Myocyte (in vitro differentiated cells): ENCODE measurements at places on chromosomes 5 and 9. TPM values are rescaled to one million over a fixed set of nuclear protein-coding genes. Genes with fewer than 3 reads are reported as not detected.

The CREBRF gene
- 12.1 and 18.9 TPM in 2 replicates for total RNA-seq

The GARNL3 gene
- total RNA-seq = 2.6 and 4.1 TPM in 2 replicates

The TSSK1B gene
- total RNA-seq = not detected in 2 replicates

The OR13C3 gene
- total RNA-seq = not detected in 2 replicates

The ERCC8 gene
- 19.4 and 28.3 TPM in 2 replicates for total RNA-seq

The GRM6 gene
- total RNA-seq = not detected in 2 replicates

The MACIR gene
- 8.0 and 10.9 TPM in 2 replicates for total RNA-seq

The ACTBL2 gene
- not detected in 2 replicates for total RNA-seq

The LVRN gene
- total RNA-seq = 0.88 and 4.0 TPM in 2 replicates

The NUDCD2 gene
- 8.3 and 10.7 TPM in 2 replicates for total RNA-seq

The ADRA1B gene
- 9.0 and 9.2 TPM in 2 replicates for total RNA-seq

The UHRF2 gene
- total RNA-seq = 42.0 and 126 TPM in 2 replicates

The IGIP gene
- 8.1 and 10.4 TPM in 2 replicates for total RNA-seq

The GDF9 gene
- total RNA-seq = 0.27 and 0.57 TPM in 2 replicates

The SLC6A19 gene
- 0.31 TPM in 1 of 2 replicates, not detected in the other for total RNA-seq

The PCDHGA8 gene
- total RNA-seq = 1.6 and 2.2 TPM in 2 replicates

The CD72 gene
- total RNA-seq = 2.2 TPM in 2 replicates

The COL23A1 gene
- total RNA-seq = 0.19 and 0.21 TPM in 2 replicates

The SH2D3C gene
- total RNA-seq = 0.16 and 0.36 TPM in 2 replicates

The OTP gene
- not detected in 2 replicates for total RNA-seq

The DHX29 gene
- 33.4 and 44.3 TPM in 2 replicates for total RNA-seq

The BNC2 gene
- total RNA-seq = 31.8 and 32.4 TPM in 2 replicates

The TSTD2 gene
- 20.2 and 20.5 TPM in 2 replicates for total RNA-seq

The SH3TC2 gene
- total RNA-seq = 3.9 and 4.3 TPM in 2 replicates

The PHF24 gene
- not detected in 2 replicates for total RNA-seq

The BAAT gene
- total RNA-seq = 0.37 and 1.8 TPM in 2 replicates

The REEP2 gene
- 6.4 and 9.1 TPM in 2 replicates for total RNA-seq

The GRXCR2 gene
- not detected in 2 replicates for total RNA-seq

The PLPP7 gene
- 63.5 and 92.3 TPM in 2 replicates for total RNA-seq

The CD74 gene
- total RNA-seq = 1.3 and 2.9 TPM in 2 replicates

The NIPAL4 gene
- 0.10 TPM in 1 of 2 replicates, not detected in the other for total RNA-seq

The RNF20 gene
- total RNA-seq = 28.8 and 30.3 TPM in 2 replicates

The GARIN3 gene
- total RNA-seq = not detected in 2 replicates

The FRMPD1 gene
- total RNA-seq = 8.4 and 15.5 TPM in 2 replicates

The PKD2L2 gene
- total RNA-seq = not detected in 2 replicates

The ARID3C gene
- 0.16 TPM in 1 of 2 replicates, not detected in the other for total RNA-seq

The C1QTNF2 gene
- total RNA-seq = 2.5 and 3.3 TPM in 2 replicates

The CNOT8 gene
- total RNA-seq = 49.1 and 60.3 TPM in 2 replicates

The CRHBP gene
- total RNA-seq = 1.3 TPM in 1 of 2 replicates, not detected in the other

The FAM78A gene
- total RNA-seq = 6.1 and 7.0 TPM in 2 replicates

The UNC13B gene
- total RNA-seq = 19.0 and 22.9 TPM in 2 replicates

The CSF2 gene
- not detected in 2 replicates for total RNA-seq
